ENCODE measurements at places on chromosomes 1 and 21.

- no peak for DNase-seq
These were observed 16.3 kb upstream of the DESI2 start for GRCh38 chr1:244636488-244637259.

GRCh38 chr1:67524143-67525052, 94.2 kb upstream of the SERBP1 start:
- DNase-seq: no peak

DNA sequence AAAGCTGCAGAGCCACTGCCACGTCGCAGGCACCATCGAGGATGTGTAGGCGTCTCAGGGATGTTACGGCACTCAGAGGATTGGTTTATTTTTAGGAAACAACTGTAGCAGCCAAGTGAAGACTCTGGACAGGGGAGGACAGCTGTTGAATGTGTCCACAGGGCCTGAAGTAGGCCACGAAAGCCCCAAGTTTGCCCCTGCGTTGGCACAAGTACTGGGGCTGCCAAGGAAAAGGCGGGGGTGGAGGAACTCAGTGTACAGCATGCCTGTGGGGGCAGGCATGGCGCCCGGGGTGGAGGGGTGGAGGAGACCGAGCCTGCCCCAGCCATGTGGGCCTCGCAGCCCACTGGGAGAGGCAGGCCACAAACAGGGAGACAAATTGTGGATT, 89.7 kb downstream of the ADARB1 start:
- no peak for DNase-seq

GRCh38 chr1:74065081-74065480, 132.9 kb downstream of the LRRIQ3 start:
- no peak for DNase-seq

DNA sequence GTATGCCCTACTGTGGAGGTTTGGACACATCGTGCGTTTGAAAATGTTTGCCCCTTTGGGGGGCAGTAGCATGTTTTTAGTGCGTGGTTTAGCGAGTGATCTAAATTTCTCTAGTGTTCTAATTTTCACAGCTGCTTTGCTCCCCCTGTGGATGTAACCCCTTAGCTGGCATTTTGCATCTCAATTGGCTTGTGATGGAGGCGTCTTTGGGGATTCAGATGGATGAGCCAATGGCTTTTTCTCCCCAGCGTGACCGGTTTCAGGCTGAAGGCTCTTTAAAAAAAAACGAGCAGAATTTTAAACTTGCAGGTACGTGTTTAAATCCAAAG, 836 bp downstream of the CDC7 start:
- DNase-seq: peak; percentile 81

DNA sequence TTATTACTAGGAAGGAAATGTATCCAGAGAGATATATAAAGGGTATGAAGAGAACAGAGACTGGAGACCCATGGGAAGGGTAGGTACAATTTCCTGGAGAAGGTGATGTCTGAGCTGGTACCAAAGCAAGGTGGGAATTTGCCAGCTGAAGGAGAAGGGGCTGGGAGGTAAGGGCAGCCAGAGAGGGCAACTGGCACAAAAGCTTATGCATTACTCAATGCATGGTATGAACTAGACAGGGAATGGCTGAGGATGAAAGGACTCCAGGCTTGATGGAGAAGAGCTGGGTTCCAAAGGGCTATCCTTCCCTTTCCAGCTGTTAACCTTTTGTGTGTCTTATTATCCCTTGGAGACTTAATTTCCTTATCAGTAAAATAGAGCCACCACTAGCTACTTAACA, 113.6 kb upstream of the GADD45A start:
- DNase-seq: no peak

DNA sequence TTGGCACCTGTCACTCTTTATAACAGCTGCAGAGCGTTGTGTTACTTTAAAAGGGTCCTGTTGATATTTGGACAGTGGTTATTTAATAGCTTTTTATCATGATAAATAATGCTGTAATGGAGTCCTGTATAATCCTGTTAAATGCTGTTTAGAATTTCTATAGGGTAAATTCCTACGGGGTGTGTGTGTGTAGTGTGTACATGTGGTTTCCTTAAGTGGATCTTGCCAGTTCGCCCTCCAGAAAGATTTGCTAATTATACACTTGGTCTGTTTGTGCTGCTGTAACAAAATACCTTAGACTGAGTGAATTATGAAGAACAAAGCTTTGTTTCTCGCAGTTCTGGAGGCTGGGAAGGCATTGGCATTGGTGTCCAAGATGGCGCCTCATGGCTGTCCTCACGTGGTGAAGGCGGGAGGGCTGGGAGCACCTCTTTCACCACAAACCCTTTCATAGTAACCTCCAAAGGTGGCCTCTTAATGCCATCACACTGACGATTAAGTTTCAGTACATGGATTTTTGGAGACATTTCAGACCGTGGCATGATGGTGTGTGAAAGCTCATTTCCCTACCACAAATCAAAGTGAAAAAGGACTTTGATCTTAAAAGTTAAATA, 11.2 kb downstream of the PRMT2 start:
- DNase-seq: no peak

DNA sequence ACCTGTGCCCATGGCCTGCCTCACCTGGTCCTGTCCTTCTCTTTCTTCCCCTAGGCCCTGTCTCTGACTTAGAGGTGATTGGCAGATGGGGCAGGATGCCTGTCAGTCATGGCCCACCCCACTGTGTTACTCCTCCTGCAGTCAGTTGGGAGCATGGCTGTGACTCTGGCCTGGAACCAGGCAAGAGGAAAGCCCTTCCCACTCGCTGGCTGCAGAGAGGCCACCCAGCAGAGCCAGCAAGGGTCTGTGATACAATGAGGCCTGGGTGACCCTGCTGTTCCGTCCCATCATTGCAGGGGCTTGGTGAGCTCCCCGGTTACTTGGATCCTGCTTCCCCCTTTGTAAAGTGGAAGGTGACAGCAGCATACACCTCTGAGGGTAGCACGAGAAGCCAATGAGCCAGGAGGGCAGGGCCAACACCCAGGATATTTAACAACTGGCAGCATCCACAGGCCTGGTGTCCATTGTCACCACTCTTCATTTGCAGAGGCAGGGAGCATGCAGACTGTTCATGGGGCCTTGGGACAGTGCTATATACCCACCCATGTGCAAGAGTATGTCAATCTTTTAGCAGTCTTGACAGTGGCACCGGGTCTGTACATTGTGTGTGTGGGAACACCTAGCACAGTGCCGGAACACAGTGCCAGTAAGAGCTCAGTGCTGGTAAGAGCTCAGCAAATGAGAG, 191.0 kb upstream of the C1orf174 start:
- DNase-seq: no peak

- DNase-seq: no peak
These were observed 162.3 kb upstream of the ADAMTS5 start for GRCh38 chr21:27129215-27129614.

DNA sequence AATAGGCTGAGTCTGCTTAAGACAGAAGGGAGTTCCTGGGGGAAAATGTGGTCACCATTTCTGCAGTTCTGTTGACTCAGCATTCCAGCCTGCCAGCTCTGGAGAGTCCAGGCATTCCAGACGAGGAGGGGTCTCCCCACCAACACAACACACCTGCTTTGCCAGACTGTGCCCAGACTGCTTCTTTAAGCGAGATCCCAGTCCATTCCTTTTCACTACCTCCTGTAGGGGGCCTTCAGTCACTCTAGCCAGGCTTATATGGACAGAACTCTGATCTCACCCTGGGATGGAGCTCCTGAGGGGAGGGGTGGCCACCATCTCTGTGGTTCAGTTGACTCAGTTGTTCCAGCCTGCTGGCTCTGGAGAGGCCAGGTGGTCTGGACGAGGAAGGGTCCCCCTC, 48.5 kb downstream of the UBE2U start:
- DNase-seq: no peak

DNA sequence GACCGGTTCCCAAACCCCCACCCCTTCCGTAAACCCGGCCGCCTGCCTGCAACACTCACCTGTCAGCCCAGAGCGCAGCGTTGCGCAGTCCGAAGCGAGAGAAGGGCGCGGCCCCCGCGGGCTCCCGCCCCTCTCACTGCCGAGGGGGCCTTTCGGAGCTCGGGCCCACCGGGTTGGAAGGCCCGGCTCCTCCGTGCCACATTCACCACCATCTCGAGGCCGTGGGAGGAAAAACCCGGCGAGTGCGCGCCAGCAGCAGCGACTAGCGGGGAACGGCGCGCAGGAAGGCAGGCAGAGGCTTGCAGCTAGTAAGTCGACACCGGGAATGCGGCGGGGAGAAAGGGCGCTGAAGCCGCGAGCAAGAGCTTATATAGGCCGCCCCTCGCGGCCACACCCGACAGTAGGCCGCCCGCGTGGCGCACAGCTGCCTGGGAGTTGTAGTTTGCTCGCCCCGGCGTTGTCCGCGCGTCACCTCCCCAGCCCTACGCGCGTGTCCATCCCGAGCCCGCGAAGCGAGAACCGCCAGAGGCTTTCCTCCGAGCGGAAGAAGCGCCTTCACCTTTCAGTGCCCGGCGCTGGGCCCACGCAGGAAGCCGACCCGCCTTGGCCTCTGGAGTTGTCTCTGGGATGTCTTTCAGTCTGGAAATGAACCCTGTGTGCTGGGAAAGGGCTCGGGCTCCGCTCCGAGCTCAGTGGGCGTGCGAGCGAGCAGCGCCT, 10.4 kb upstream of the RAB42 start:
- peak; percentile 96 for DNase-seq

DNA sequence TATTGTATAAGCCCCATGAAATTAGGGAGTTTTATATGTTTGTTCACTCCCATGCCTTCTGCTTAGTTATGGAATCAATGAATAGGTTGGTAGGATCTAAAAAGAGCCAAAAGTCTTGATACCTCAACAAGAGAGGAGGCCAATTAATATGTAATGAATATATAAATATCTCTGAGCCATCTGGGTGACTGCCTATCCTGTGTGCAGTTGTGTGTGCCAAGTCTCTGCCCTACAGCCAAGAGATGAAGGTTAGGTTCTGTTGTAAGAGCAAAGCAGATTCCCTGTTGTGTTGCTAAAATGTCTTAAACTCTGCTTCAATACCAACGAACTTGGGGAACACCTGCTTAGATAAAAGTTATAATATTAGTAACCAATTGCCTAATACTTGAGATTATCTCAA, 61.8 kb upstream of the GORAB start:
- no peak for DNase-seq

- DNase-seq: no peak
These were observed 13.3 kb downstream of the KAZN start for GRCh38 chr1:14611792-14612191.

DNA sequence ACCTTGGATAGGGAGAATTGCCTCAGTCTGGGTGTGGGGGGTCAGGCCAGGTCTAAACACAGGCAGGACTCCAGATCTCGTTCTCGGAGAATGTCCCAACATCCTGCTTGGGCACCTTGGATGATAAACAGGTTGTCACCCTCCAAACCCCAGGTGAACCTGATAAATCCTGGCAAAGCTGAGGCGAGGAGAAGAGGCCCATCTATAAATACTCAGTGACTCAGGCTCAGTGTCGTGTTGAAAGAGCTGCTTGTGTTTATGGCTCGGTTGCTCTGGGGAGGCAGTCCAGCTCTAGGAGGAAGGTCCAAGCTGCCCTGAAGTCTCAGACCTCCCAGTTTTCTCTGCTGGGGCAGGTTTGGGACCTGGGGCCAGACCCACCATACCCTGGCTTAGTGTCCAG, 15.8 kb upstream of the TRIM63 start:
- no peak for DNase-seq

GRCh38 chr1:14140831-14141401, 440.9 kb downstream of the PRDM2 start:
- DNase-seq: no peak

DNA sequence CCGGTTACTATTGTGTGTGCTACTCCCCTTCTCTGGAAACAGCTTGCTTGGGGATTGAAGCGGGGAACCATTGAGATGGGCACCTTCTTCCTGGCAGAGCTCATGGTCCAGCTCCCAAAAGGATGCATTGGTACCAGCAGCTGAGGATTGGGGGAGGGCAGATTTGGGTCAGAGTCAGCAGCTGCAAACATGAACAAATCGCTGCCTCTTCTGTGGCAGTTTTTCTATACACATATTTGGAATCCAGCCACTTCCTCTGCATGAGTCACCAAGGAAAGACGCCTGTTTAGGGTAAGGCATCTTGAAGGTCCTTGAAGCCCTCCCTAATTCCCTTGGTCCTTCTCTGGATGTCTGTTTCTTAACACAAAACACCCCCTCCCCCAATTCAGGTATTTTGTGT, 104.7 kb downstream of the DAB1 start:
- DNase-seq: no peak

GRCh38 chr1:42163536-42164503, 725 bp downstream of the GUCA2A start:
- DNase-seq: no peak

DNA sequence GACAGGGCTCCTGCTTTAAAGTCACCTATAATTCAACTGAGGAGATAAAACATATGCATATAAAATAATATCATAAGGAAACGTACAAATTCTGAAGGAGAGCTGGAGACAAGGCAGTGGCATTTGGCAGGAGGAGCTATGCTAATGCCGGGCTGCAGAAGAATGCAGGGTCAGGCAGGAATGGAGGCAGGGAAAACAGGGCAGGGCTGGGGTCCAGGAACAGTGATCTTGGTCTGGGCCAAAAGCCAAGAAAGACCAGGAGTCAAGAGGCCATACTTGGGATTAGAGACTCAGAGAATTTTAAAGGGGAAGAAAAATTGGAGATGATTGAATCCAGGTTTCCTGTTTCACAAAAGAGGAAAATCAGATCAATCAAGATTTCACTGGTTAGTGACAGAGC, 20.0 kb upstream of the BRDT start:
- no peak for DNase-seq

DNA sequence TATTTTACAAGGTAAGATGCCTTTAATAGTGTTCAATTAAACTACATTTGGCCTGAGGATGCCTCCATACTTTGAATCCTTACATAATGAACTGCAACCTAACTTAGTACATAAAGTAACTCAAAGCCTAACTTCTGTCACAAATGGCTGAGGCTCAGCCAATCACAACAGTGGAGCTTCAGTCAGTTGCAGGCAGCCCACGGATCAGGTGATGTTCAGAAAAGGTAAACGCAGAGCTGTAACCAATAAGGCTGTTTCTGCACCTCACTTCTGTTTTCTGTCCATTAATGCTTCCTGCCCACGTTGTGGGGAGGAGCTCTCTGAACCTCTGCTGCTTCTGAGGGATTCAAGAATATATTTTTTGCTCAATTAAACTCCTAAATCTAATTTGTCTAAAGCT, 94.8 kb upstream of the KIAA0040 start:
- DNase-seq: peak; percentile 8

- peak; percentile 39 for DNase-seq
These were observed 780 bp downstream of the HIVEP3 start for GRCh38 chr1:41917835-41918449.

DNA sequence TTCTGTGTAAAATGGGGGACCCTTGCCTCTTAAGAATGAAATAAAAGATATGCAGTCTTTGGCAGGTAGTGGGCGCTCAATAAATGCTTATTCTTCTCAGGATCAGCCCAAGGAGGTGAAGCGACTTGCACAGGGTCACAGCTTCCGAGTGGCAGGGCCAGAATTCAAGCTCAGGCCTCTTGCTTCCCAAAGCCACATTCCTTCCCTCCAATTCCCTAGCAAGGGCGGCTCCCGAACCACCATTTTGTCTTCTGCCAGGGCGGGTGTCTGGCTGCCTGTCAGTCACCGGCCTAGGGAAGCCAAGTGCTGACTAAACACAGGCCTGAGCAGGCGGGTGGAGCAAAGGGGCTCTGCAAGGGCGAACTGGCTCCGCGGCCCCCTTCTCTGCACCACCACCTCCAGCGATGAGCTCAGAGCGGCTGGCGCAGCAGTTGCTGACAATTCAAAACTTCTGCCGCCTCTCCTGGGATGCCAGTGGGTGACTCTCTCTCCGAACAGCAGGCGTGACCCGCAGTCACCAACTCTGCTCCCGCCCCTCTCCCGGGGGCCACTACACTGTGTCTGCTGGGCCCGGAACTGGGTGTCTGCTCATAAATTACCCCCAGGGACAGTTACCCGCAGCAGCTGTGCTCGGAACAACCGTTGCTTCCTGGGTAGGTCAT, 10.8 kb downstream of the GPR3 start:
- peak; percentile 75 for DNase-seq

Measured in hematopoietic multipotent progenitor cell treated with erythropoietin and hydrocortisone succinate and interleukin-3 and kit ligand, for 6 days (in vitro differentiated cells).